ENCODE measurements at places on chromosomes 1 and 21.

DNA sequence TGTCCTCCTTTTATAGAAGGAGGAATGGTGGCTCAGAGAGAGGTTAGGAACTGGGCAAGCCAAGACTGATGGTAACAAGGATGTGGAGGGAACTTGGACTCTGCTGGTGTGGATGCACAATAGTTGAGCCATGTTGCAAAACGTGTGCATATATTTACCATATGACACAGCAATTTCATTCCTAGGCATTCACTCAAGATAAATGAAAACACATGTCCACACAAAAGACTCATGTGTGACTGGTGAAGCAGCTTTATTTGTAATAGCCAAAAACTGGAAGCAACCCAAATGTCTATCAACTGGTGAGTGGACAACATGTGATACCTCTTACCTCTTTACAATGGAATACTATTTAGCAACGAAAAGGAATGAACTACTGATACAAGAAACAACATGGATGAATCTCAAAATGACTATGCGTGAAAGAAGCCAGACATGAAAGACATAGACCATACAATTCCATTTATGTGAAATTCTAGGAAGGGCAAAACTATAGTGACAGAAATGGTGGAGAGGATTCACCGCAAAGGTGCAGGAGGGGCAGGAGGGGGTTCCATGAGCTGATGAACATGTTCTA is 36.2 kb downstream of the CAMK2N1 start:
- DNase-seq: no peak

DNA sequence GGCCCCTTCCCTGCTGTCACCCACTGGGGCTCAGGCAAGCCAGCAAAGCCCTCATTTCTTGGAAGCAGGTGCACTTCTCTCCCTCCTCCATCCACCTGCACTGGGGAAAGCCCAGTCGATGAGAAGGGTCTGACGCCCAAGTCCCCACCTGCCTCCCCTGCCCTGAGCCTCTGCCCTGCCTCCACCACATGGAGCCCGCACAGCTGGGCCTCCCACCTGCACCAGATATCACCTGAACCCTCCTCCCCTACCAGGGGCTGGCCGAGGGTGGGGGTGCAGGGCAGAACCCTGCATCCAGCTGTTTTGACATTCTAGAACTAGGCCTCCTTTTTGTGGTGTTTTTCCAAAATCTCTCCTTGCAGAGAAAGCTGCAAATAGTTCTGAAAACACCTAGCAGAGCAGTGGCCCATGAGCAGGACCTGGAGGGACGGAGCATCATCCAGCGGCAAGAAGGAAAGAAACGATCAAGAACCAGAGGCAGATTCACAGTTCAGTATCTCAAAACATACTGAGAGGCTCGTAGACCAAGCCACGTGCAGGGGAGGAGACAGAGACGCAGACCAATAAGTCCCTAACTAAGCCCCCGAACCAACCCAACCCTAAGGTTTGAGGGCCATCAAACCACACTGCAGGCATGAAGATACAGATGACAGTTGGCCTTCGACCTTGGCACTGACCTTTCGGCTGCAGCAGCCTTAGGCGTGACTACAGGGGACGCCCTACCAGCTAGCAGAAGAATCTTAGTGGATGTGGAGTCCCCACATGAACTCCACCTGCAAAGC is 16.7 kb downstream of the CHD5 start:
- no peak for DNase-seq

- DNase-seq: no peak
Observed at GRCh38 chr1:98839840-98840239, 164.8 kb downstream of the PLPPR5 start.

- DNase-seq: no peak
Observed at GRCh38 chr1:211551638-211552460, 27.1 kb downstream of the SLC30A1 start.

DNA sequence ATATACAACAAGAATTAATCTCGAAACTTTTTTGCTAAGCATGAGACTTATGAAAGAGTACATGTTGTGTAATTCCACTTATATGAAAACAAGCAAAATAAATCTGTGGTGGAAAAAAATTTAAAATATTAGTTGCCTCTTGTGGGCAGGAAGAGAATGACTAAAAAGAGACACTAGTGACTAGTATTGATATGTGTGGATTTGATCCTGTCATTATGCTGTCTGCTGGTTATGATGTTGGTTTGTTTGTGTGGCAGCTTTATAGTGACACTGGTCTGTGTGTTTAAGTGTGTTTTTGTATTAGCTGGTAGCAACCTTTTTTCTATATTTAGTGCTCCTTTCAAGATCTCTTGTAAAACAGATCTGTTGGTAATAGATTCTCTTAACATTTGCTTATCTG is 267.8 kb upstream of the NRIP1 start:
- DNase-seq: no peak

DNA sequence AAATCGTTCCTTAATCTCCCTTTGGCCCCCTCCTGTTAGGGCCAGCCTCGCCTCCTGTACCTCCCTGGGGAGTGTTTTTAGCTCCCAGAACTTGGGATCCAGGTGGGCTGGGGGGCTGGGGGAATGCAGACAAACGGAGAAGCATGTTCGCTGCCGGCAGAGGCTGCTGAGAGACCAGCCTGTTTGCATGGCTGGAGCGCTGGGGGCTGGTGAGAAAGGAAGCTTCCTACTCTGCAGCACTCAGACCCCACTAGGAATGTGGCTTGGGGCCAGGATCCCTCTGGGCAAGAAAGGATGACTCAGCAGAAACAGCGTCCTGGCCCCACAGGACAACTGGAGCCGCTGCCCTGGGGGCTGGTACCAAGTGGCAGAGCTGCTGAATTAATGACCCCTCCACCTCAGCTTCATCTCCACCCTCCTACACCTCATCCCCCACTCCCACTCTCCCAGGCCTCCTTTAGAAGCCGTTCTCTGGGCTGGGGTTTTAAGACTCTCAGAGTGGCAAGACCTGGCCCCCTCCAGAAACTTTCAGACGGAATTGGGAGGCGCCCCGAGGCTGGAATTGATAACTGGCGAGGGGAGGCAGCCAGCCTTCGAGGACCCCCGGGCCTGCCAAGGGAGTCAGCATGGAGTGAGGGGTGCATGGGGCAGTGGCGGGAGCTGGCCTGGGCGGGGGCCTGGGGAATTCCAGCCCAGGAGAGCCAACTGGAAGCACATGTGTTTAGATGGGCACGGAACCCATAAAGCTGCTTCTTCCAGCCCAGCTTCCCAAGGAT is 28.5 kb upstream of the EPS8L3 start:
- DNase-seq: peak; percentile 96

- DNase-seq: no peak
Observed at GRCh38 chr1:182304627-182305026, 87.0 kb downstream of the GLUL start.

DNA sequence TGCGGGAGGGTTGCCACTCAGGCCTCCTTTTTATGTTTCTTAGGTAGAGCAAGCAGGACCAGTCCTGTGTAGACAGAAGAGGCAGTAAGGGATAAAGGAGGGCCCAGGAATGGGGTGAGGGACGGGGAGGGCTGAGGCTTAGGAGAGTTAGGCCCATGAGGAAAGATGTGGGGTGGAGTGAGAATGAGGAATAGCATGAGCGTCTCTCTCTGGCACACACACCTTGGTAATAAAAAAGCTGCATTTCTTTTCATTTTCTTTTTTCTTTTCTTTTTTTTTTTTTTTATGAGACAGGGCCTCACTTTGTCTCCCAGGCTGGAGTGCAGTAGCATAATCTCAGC is 7.6 kb upstream of the HSPG2 start:
- no peak for DNase-seq

- DNase-seq: no peak
Observed at GRCh38 chr1:98342566-98342965, 319.0 kb upstream of the SNX7 start.

- peak; percentile 81 for DNase-seq
Observed at GRCh38 chr1:201982082-201982622, 296 bp upstream of the RNPEP start.

GRCh38 chr1:39632323-39632681 is 7.1 kb downstream of the HEYL start:
- DNase-seq: no peak

GRCh38 chr1:24199291-24199900 is 12.3 kb upstream of the IFNLR1 start:
- peak; percentile 49 for DNase-seq

GRCh38 chr1:204059970-204060369 is 12.9 kb upstream of the SOX13 start:
- DNase-seq: no peak
